ENCODE measurements at places on chromosomes 3 and 15. TPM values are rescaled to one million over a fixed set of nuclear protein-coding genes. Genes with fewer than 3 reads are reported as not detected.

The CCDC9B gene
- total RNA-seq: 1.6 TPM

The ZBTB20 gene
- total RNA-seq: 5.4 TPM

DNA sequence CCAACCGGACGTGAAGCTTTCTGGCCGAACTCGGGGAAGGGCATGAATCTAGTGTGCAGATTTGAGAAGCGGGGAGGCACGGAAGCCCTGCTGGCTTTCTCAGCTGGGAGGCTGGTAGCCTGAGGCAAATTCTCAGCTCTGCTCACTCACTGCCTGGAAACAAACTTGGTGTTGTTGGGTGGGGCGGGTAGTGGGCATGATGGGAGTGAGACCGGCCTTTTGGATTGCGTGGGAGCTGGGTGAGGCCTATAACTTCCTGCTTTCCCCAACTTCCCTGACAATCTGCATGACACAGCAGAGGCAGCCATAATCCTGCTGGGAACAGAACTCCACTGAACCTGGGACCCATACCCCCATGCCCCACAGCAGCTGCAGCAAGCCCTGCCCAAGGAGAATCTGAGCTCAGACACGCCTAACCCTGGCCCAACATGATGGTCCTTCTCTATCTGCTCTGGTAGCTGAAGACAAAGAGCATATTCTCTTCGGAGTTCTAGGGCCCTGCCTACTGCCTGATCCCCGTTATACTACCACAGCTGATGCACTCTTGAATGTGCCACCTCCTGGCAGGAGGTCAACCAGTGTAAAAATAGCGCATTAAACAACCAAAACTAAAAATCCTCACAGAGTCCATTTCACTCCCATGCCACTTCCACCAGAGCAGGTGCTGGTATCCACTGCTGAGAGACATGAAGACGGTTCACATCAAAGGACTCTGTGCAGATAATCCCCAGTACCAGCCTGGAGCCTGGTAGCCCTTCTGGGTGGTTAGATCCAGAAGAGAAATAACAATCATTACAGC, 44.7 kb downstream of the CEP70 start:
- H3K4me3 ChIP-seq: no peak overlapping the region
- no peak for DNase-seq
- no peaks in the 10 kb centered on the region for H3K27me3 ChIP-seq
- H3K4me1 ChIP-seq: no peaks in the 10 kb centered on the region
- peaks cover 81% of the 10 kb centered on the region for H3K36me3 ChIP-seq

GRCh38 chr15:35427091-35427490, 118.9 kb downstream of the DPH6 start:
- peaks cover 11% of the 10 kb centered on the region for H3K36me3 ChIP-seq
- no peak overlapping the region for H3K27ac ChIP-seq
- no peak overlapping the region for H3K4me3 ChIP-seq
- H3K27me3 ChIP-seq: no peaks in the 10 kb centered on the region
- DNase-seq: no peak

DNA sequence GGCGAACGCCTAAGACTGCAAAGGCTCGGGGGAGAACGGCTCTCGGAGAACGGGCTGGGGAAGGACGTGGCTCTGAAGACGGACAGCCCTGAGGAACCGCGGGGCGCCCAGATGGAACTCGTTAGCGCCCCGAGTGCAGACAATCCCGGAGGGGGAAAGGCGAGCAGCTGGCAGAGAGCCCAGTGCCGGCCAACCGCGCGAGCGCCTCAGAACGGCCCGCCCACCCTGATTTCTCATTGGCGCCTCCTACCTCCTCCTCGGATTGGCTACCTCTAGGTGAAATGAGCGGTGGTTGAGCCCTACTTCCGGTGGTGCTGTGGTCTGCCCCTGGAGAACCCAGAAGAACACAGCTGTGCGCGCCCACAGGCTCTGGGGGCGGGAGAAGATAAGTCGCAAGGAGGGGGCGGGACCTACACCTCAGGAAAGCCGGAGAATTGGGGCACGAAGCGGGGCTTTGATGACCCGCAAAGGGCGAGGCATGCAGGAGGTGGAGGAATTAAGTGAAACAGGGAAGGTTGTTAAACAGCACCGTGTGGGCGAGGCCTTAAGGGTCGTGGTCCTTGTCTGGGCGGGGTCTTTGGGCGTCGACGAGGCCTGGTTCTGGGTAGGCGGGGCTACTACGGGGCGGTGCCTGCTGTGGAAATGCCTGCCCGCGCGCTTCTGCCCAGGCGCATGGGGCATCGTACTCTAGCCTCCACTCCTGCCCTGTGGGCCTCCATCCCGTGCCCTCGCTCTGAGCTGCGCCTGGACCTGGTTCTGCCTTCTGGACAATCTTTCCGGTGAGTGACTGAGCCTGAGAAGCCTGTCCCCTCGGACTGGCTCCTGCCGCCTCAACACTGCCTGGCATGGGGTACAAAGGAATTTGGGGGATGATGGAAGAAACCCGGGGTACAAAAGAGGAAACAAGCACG, at the start of gene OGG1:
OGG1 (plus strand) TSS at position 308 of the 911 bp plus-strand sequence; CDS start at position 643, 335 bp downstream.
- peak within 1 kb of the TSS; percentile 88 for H3K27ac ChIP-seq
- H3K4me1 ChIP-seq: peaks cover 50% of the 10 kb centered on the region
- peak; percentile 98 for DNase-seq
- peak within 1 kb of the TSS; percentile 96 for H3K4me3 ChIP-seq
- no peaks in the 10 kb centered on the region for H3K27me3 ChIP-seq

GRCh38 chr15:88324741-88325065, 68.2 kb upstream of the NTRK3 start:
- H3K4me1 ChIP-seq: no peaks in the 10 kb centered on the region
- no peak overlapping the region for H3K27ac ChIP-seq
- peaks cover 16% of the 10 kb centered on the region for H3K27me3 ChIP-seq
- no peak overlapping the region for H3K4me3 ChIP-seq

DNA sequence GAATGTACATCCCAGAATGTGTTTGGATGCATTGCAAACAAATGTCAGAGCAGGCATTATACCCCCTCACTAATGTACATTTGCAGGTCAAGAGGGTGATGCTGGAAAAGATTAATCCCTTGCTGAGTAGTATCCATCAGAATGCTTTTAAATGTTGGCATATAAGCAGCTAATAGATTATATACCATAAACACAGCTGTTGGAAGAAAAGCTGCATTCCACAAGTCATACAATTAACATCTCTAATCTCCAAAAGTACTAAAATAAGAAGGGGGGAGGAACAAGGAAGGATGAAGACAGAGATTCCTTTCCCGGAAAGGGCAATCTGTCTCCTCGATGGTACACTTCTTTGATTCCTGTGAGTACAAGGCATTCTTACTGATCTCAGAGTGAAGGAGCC, 445.7 kb upstream of the CDIN1 start:
- DNase-seq: no peak
- no peaks in the 10 kb centered on the region for H3K27me3 ChIP-seq
- H3K4me3 ChIP-seq: no peak overlapping the region
- H3K36me3 ChIP-seq: no peaks in the 10 kb centered on the region
- no peaks in the 10 kb centered on the region for H3K4me1 ChIP-seq

All from activated CD4-positive, alpha-beta memory T cell treated with anti-CD3 and anti-CD28 coated beads for 36 hours (primary cell).